Hepatocyte (in vitro differentiated cells): ENCODE measurements at places on chromosomes 4 and X. TPM values are rescaled to one million over a fixed set of nuclear protein-coding genes. Genes with fewer than 3 reads are reported as not detected.

The PRRG3 gene
- 0.17 and 0.20 TPM in 2 replicates for total RNA-seq

The IL21 gene
- total RNA-seq: not detected in 2 replicates

The CTAG1B gene
- not detected in 2 replicates for total RNA-seq

The PDZD11 gene
- total RNA-seq: 37.6 and 38.8 TPM in 2 replicates

The TSC22D3 gene
- 455 and 508 TPM in 2 replicates for total RNA-seq

The LIMCH1 gene
- total RNA-seq: 13.3 and 16.3 TPM in 2 replicates

The ZBTB49 gene
- 2.4 and 3.3 TPM in 2 replicates for total RNA-seq

The TIMM17B gene
- 42.5 and 56.7 TPM in 2 replicates for total RNA-seq

The ODAM gene
- total RNA-seq: 1.2 and 5.3 TPM in 2 replicates

The IRS4 gene
- total RNA-seq: 0.70 and 1.0 TPM in 2 replicates

The EFHC2 gene
- total RNA-seq: 1.8 and 3.7 TPM in 2 replicates

The MAGIX gene
- 5.0 and 6.5 TPM in 2 replicates for total RNA-seq

The ARMCX4 gene
- 5.0 and 8.3 TPM in 2 replicates for total RNA-seq

The MAOB gene
- total RNA-seq: 47.0 and 54.8 TPM in 2 replicates

The TCP11X1 gene
- not detected in 2 replicates for total RNA-seq

The CENPI gene
- 4.5 and 6.3 TPM in 2 replicates for total RNA-seq

The SATL1 gene
- 0.17 and 0.32 TPM in 2 replicates for total RNA-seq

The PDE5A gene
- total RNA-seq: 33.2 and 35.8 TPM in 2 replicates

The GYPA gene
- not detected in 2 replicates for total RNA-seq

The NUP62CL gene
- total RNA-seq: 0.80 and 3.8 TPM in 2 replicates

The SCFD2 gene
- 15.7 and 23.8 TPM in 2 replicates for total RNA-seq

The LRAT gene
- 3.5 and 4.7 TPM in 2 replicates for total RNA-seq

The FGF2 gene
- 9.7 and 11.3 TPM in 2 replicates for total RNA-seq

The ETDA gene
- total RNA-seq: not detected in 2 replicates

The RIBC1 gene
- total RNA-seq: 0.24 and 1.1 TPM in 2 replicates

The PRPS2 gene
- 52.9 and 60.8 TPM in 2 replicates for total RNA-seq

The FRG2 gene
- not detected in 2 replicates for total RNA-seq

The GAGE12J gene
- total RNA-seq: not detected in 2 replicates

The ABCE1 gene
- total RNA-seq: 68.8 and 82.4 TPM in 2 replicates

The ASB12 gene
- 0.68 TPM in 1 of 2 replicates, not detected in the other for total RNA-seq

The TLR2 gene
- 6.6 and 10.6 TPM in 2 replicates for total RNA-seq
